ENCODE measurements at places on chromosomes 3 and 15.

- no peak for DNase-seq
Measured at GRCh38 chr3:165211721-165212120, 15.5 kb upstream of the SLITRK3 start.

- no peak for DNase-seq
Measured at GRCh38 chr3:185115371-185115770, 37.5 kb downstream of the C3orf70 start.

DNA sequence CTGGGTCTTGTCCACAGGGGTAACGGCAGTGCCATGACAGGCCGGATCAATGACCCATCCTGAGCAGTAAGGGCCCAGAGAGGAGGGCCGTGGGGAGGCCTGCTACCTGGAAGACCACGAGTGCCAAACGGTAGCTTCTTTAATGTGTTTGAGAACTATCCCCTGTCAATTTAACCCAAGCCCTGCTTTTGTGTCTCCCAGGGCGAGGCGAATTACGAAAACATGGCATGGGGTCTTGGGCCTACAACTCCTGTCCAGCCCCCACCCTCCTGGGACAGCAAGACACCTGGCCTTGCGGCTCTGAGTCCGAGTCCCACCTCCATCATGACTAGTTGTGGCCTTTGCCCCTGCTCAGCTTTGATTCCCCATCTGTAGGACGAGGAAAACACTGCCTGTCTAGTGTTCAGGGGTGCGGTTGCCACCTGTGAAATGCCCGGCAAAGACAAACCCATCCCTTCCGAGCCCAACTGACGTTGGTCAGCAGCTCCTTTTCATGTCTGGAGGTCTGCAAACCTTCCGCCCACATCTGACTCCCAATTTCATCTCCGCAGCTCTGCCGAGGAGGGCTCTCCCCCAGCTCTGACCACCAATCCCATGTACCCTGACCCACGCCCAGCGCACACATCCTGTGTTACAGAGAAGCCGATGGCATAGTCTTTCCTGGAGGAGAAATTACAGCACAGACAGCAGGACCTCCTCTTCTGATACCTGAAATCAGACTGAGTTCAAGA lies 28.9 kb upstream of the SNRPA1 start:
- DNase-seq = no peak

DNA sequence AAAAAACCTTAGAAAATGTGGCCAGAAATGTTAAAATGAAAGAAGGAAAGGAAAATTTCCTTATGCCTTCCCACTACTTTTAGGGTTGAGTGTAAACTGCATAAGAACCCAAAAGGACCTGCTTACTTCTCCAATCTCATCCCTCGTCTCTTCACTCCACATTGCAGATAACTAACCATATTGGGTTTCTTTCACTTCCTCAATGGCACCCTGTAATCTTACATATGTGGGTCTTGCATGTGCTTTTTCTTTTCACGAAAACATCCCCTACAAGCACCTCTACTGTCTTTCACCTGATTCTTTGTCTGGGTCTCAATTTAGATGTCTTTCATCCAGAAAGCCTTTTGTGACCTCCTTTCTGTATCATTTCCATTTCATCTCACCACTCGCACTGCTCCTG lies 23.1 kb downstream of the EOMES start:
- DNase-seq = no peak

DNA sequence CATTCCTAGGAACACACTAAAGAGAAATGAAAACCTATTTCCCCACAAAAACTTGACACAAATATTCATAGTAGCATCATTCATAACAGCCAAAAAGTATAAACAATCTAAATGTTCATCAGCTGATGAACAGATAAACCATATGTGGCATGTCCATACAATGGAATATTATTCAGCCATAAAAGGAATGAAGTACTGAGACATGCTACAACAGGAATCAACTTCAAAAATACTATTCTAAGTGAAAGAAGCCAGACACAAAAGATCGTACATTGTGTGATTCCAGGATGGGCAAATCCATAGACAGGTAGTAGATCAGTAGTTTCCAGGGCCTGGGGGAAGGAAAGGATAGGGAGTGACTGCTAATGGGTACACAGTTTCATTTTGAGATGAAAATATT lies 118.0 kb downstream of the GSK3B start:
- no peak for DNase-seq

DNA sequence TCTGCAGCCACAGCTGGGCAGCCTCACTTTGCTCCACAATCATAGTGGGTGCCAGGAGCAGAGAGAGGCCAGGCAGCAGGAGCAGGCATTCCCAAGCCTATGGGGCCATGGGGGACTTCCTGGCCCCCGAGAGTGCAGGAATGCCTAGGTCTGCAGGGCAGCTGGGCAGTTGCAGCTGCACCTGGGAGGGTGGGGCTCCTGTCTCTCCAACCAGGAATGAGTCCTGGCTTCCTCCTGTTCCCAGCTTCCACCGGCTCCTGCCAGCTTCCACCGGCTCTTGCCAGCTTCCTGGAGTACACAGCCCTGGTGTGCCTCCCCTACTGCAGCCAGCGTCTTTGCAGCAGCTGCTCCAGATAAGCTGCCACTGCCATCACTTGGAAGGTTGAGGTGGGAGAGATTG lies 86.3 kb upstream of the CDV3 start:
- DNase-seq = no peak

GRCh38 chr3:9746330-9746729 lies 3.4 kb upstream of the OGG1 start:
- no peak for DNase-seq

DNA sequence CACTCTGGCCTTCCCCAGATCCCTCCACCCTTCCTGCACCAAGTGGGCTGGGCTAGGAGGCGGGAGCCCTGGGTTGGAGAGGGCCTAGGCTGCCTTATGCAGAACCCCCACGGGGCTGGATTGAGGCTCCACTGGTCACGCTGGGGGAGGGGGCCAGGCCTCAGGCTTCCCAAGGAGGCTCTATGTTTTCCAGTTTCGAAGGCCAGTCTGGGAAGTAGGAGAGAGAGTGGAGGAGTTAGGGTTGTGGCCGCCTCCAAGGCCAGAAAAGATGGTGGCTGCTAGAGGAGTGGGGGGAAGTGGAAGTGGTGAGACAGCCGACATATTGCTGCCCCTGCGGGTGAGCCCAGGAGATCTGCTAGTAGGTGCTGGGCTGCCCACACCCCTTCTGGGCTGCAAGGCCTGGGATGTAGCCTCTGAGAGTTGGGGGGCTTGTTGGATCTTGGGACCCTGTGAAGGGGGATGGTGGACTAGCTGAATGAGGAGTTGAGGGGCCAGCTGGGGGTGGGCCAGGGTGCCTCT lies 1.2 kb downstream of the GNAI2 start:
- DNase-seq = peak; percentile 50

DNA sequence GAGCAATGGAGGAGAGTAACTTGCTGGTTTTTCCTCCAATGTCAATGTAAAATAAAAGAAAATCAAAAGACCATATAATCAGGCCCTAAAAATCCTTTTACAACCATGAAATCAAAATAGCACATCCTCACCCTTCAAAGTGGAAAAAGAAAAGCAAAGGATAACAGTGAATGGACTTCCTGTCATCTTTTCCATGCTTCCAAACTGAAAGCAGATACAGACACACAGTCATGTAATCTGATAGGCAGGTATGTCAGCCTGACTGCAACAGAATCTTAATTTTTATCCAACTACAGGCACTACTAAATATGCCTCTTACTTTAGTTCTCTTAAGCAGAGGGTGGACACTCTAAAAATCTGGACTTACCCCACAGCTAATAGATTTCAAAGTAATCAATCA lies 27.8 kb upstream of the IGDCC4 start:
- DNase-seq = no peak

- DNase-seq = peak; percentile 47
Measured at GRCh38 chr3:47370887-47371697, 9.7 kb upstream of the PTPN23 start.

- DNase-seq = no peak
Measured at GRCh38 chr15:99123713-99124451, 19.0 kb downstream of the SYNM start.

- peak; percentile 34 for DNase-seq
Measured at GRCh38 chr3:160400702-160401150, 1.3 kb downstream of the SMC4 start.

DNA sequence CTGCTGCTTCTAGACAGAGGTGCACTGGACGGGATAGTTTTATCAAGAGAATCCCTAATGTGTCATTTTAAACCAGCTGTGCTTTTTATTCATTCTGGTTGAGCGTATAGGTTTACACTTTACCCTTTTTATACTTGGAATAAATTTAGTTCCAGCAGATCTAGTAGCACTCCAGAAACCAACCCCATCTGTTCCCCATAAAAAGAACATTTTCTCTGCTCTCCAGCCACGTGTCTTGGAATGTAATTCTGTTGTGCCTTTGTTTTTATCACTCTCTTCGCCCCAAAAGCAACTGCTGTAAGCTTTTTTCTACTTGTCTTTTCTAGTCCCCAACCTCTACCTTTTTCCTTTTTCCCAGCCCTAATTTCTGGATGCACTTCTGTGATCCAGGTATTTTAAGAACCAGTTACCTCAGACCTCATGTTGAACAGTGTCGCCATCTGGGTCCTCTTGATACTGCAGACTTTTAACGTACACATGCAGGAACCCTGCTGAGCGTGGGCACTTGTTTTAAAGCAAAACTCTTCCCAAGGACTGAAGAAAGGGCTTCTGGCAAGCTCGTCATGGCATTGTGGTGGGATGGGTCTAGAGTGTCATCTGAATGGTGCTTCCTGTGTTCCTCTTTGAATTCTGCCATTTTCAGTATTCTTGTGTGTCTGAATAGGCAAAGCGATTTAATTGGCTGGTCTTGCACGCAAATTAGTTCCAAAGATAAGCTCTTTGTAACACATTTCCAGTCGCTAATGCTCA lies 5.7 kb upstream of the EXOG start:
- DNase-seq = no peak

GRCh38 chr15:95709959-95710695 lies 620.4 kb upstream of the NR2F2 start:
- DNase-seq = no peak

GRCh38 chr3:81823882-81824395 lies 62.5 kb upstream of the GBE1 start:
- DNase-seq = no peak
